Left lung (tissue), 14 donors: ENCODE measurements at places on chromosomes 11 and 22. TPM values are rescaled to one million over a fixed set of nuclear protein-coding genes. Genes with fewer than 3 reads are reported as not detected.

Gene APOL2
- 63.0 TPM for total RNA-seq

Gene PRG3
- total RNA-seq = not detected

DNA sequence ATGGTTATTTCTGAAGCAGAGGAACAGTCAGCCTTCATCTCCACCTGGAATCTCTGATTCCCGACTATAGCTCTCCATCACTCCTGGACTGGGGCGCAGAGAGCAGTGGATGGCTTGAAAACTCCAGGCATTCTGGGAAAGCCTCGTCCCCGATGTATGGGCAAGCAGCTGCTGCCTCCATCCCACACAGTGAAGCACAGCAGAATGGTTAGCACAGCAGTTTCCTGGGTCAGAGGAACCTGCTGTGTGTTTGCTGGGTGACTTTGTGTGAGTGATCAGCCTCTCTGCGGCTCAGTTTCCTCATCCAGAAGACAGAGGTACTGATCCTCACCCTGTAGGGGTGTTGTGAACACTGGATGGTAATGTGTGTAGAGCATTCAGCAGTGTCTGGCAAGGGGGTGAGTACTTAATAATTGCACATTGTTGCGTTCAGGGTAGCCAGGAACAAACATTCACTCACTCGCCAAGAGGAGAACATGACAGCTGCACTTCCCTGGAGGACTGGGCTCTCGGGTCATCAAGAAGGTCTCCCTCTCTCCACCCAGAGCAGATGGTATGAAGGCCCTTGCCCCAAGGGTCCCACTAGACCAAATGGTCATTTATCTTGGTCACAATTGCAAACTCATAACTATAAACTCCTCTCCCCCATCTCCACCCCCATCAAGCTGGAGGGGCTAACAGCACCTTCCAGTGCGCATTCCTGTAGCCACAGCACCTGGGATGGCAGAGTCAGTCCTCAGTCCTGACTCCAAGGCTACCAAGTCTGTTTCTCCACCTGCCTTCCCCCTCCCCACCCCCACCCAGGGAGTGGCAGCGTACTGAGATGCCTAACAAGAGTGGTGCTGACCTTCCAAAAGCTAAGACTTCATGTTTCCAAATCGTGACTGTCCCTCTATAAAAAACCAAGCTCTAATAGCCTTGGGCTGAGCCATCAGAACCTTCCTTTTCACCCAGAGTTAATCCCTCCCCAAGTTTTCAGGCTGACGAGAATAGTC is 1.5 kb upstream of the CHST1 start:
- no peak for DNase-seq

DNA sequence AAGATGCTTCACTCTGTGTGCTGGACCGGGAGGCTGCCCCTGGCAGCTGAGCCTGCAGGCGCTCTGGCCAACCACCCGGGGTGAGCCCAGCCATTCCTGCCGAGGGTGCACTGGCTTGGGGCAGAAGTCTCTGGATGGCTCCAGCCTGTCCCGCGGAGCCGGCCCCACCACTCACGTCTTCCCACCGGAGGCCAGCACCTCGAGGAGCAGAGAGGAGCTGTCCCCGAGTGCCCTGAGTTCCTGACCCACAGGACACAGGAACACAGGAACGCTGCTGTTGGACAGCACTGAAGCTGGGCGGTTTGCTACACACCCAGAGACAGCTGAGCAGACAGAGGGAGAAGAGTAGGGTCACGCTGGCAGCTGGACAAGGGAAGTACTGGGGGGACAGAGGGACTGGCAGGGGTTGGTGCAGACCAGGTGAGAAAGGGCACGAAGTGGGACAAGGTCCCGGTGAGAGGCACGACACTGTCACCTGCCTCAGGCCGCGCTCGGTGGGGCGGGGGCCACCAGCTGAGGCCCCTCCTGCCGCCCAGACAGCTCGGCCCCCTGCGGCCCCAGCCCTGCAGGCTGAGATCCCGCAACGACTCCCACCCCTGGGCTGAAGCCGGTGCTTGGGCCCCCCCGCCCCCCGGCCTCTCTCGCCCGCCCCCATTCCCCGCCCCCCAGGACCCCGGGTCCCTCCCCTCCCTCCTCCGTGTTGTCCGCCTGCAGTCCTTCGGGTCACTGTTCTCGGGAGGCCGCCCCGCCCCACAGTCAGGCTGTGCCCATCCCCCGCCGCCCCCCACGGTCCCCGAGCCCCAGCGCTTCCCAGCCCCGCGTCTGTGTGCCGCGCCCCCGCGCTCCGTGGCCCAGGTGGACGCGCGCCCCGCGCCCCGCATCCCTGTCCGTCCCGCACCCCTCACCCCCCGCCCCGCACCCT is 624 bp upstream of the B4GALNT4 start:
- no peak for DNase-seq

- DNase-seq = no peak
Observed at GRCh38 chr11:114279792-114280546, 16.2 kb upstream of the NNMT start.

Gene CNGA4
- 2.1 TPM for total RNA-seq

- DNase-seq = no peak
Observed at GRCh38 chr22:44082801-44083200, 58.7 kb downstream of the PARVB start.

Gene PANX2
- total RNA-seq = 2.1 TPM

DNA sequence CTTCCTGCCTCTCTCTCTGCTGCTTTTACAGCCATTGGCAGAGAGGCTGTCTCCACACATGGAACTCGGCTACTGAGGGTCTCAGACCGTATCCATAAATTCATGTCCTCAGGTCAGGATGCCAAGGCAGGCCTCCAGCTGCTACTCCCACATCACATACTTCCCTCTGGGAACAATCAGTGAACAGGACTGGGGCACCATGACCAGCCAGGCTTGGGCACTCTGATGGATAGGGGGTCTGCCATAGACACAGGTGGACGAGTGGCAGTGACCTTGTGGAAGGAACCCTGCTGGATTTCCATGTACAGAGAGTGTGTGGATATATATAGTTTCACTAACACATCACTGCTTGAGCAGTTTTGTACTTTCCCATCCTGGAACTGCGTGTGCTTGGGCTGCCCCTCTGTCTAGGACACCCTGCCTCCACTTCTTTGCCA is 97.7 kb upstream of the PARVA start:
- DNase-seq = no peak

DNA sequence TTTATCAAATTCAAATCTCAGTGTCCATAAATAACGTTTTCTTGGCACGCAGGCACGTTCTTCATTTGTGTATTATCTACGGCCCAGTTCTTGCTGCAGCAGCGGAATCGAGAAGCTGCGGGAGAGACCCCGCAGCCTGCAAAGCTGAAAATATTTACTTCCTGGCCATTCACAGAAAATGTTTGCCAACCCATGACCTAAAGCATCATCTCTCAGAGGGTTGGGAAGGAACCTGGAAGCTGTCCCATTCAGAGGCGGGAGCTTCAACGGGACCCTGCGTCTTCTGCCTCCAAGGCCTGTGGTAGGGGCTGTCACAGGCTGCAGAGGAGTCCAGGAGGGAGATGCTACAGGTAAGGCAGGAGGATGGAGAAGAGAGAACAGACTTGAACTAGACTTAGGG is 319.2 kb downstream of the MN1 start:
- no peak for DNase-seq

GRCh38 chr22:50714150-50714549 is 23.9 kb upstream of the ACR start:
- no peak for DNase-seq

DNA sequence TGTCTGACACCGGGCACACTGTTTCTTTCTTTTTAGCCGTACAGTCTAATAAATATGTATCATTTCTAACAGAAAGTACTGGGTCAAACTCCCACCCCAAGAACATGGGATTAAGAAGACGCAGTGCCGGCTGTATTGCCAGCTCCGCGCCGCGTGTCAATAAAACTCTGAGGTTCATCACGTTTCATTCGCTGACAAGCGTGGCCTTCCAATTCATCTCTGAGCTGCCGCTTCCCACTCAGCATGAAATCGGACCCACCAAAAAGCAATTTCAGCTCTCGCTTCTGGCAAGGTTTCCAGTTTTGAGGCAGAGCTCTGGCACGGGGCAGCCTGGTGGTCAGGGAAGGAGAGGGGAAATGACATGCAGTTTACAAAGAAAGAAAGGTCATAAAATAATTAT is 819.8 kb downstream of the OPCML start:
- no peak for DNase-seq

- no peak for DNase-seq
Observed at GRCh38 chr11:32136657-32137056, 45.8 kb downstream of the RCN1 start.

Gene C11orf97
- total RNA-seq = not detected

GRCh38 chr11:34653851-34654482 is 33.1 kb downstream of the EHF start:
- no peak for DNase-seq

Gene HTR3A
- total RNA-seq = 0.79 TPM

Gene CNIH2
- total RNA-seq = 1.4 TPM

DNA sequence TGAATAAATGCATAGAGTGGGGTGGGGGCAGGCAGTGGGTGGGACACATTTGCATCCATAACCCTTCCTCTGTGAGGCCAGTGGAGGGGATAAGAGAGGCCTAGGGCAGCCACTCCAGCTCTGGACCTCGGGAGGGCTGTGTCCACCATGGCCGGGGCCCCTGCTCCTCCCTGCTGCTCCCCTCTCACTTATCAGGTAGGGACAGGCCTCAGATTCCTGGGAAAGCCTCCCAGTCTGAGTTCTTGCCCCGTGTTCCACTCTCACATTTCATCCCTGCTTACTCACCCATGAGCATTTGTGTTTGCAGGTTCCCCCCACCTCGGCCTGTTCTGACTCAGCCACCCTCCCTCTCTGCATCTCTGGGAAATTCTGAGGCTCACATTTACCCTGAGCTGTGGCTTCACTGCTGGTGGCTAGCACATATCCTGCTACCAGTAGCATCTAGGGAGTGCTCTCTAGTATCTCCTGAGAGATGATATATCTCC is 128.7 kb upstream of the TOP3B start:
- DNase-seq = no peak

- no peak for DNase-seq
Observed at GRCh38 chr22:23684026-23684425, 6.8 kb upstream of the RGL4 start.

GRCh38 chr11:17972987-17973386 is 39.9 kb downstream of the SERGEF start:
- DNase-seq = peak; percentile 51

- no peak for DNase-seq
Observed at GRCh38 chr11:117851106-117851505, 25.4 kb downstream of the FXYD6 start.

DNA sequence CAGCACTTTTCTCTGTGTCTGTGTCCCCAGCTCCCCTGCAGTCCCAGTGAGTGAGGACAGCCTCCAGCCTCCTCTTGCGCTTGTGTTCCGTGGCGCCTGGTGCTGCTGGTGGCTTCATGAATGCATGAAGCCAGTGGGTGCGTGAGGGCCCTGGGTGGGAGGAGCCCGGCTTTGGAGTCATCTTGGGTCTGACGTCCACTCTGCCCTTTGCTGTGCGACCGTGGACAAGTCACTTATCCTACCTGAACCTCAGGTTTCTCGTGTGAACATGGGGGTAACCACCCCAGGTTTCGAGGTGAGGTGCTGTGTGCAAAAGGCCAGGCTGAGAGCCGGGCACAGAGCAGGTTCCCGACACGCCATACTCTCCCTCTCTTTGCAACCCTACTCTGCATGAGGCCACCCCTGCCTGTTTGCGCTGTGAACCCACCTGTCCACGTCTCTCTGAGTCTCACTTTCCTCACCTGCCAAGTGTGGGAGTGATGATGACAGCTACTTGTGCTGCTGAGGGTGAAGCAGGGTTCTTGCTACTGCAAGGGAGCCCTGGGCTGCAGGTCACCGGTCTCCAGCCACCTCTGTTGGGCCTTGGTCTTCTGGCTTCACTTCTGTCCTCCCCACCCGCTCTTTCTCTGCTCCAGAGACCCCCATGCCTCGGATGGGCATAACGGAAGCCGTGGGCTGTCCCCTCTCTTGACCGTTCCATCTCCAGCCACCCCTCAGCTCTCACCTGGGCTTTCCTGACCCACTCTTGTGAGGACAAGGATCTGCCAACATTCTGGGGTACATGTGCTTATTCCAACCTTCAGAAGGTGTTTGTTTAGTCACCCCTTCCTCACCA is 537.6 kb downstream of the TBC1D22A start:
- DNase-seq = no peak

DNA sequence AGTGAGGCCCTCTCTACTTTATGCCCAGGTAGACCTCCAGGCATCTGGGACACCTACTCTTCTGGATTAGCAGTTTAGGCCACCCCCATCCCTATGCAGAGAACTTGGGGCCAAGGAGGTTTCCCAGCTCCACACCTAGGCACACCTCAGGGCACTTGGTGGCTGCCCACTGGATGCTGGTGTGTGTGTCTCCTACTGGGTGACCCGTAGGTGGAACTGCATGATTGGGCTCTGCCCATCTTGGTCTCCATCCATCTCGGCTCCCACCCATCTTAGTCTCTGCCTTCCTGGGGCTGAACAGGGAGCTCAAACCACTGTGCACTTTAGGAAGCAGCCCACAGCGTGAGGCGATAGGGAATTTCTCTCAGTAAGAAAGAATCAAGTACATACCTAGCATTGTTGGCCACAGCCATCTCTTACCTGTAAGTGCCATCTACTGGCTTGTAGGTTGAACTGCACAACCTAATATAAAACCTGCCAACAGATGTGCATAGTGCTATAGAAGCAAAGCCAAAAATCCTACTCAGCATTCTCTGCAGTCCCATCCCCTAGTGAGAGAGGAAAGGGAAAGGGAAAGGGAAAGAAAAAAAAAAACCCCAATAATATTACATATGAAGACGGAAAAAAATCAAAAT is 61.6 kb upstream of the PTPN5 start:
- DNase-seq = no peak

DNA sequence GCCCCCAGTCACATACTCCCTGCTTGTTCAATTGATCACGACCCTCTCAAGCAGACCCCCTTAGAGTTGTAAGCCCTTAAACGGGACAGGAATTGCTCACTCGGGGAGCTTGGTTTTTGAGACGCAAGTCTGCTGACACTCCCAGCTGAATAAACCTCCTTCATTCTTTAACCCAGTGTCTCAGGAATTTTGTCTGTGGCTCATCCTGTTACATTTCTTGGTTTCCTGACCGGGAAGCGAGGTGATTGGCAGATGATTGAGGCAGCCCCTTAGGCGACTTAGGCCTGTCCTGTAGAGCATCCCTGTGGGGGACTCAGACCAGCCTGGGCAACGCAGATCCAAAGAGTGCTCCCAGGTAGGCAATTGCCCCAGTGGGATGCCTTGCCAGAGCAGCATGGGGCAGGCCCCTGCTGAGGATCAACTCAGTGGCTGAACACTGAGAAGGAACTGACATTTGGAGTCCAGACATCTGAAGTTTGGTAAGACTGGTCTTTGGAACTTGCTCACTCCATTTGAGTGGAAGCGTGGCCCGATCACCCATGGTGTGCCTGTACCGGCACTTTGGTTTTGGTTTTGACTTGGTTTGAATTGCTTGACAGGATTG is 51.5 kb downstream of the NEU3 start:
- DNase-seq = no peak

Gene MS4A6A
- 128 TPM for total RNA-seq

Gene ACR
- not detected for total RNA-seq

GRCh38 chr22:39514373-39514973 is 5.9 kb upstream of the ATF4 start:
- DNase-seq = peak; percentile 54

Gene LRRC56
- total RNA-seq = 1.8 TPM

DNA sequence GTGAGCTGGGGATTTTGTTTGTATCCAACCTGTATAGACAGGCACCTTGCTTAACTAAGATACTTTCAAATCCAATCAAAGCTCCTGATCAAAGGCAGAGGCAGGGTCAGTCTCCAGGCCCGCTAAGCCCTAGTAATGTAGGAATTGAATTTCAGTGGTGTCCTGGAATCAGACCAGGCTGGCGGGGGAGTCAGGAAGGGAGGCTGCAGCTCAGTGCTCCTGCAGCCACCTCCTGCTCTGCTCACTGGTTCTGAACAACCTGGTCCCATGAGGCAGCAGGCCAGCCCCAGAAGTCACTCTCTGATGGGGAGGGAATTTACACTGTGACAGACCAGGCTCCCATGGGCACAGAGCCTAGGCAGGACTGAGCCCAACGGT is 38.5 kb upstream of the GALNT18 start:
- DNase-seq = no peak
